Fibroblast of skin of right quadriceps (primary cell): ENCODE measurements at places on chromosomes 7 and 10.

GRCh38 chr10:90969947-90970673, 49.2 kb upstream of the ANKRD1 start:
- DNase-seq, result peak; percentile 56

GRCh38 chr10:65911151-65911835, 1014.5 kb upstream of the LRRTM3 start:
- no peak for DNase-seq

GRCh38 chr10:42650374-42650773, 12.0 kb upstream of the ZNF33B start:
- DNase-seq, result no peak

DNA sequence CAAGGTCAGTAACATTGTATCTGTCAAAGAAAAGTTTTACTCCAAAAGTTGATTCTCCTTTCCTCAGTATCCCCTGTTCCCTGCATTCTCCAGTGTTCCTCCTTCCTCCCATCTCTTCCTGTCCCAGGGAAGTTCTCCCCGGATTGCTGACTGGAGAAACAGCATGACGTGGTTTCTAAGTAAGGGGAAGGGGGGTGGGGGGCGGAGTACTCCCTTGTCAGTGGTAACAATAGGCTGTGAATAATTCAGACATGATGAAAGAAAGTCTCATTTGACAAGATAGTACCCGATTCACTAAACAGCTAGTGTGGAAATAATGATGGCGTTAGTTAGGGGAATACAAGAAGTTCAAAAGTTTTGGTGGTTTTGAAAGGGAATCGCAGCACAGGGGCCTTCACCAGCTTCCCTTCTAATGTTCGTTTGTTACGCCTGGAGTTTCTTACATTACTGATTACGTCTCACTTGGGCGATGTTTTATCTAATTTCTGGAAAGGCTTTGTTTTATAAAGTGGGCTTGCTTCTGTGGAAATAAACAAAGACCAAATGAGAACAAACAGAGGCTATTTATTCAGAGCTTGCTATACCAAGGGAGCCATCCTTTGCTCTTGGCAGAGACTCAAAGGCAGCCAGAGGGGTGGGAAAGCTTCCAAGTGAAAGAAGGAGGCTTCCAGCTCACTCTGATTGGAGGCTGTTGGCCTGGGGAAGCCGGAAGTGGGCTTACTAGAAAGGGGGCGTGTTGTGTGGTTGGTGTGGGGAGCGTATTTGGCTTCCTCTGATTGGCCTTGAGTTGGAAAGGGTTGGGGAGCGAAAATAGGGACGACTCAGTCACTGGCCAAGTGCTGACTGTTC, 453.7 kb downstream of the SDK1 start:
- DNase-seq, result peak; percentile 17

DNA sequence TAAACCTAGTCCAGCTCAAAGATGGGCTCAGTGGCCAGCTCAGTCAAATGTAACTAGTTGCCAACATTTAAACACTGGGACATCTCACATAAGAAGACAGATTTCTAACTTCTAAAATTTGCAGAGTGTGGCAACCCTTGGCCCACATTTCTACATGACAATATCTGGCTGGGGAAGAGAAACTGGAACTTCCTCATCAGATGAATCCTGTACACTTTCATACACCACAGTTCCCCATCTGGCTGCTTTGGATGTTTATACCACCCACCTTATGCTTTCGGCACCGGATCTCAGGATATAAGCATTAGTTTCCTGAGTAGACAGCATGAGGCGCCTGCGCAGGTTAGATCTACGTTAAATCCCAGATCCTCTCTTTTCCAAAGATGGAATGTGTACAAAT, 199.3 kb downstream of the PRKG1 start:
- no peak for DNase-seq

DNA sequence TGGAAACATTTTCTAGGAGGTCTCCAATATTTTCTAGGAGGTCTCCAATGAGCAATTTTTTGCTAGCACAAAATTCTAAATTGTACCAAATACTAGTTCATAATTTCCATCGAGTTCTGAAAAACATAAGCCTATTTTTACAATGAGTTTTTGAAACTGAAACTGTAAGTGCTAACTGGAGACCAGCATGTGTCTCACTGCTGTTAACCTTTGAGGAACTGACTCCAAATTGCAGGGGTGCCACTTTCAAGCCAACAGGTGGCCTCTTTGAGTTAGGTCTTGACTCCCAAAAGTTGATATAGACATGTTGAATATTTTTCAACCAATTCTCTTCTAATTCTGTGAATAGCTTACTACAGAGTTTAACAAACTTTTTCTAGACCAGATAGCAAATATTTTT, 58.8 kb downstream of the CAV1 start:
- DNase-seq, result no peak

DNA sequence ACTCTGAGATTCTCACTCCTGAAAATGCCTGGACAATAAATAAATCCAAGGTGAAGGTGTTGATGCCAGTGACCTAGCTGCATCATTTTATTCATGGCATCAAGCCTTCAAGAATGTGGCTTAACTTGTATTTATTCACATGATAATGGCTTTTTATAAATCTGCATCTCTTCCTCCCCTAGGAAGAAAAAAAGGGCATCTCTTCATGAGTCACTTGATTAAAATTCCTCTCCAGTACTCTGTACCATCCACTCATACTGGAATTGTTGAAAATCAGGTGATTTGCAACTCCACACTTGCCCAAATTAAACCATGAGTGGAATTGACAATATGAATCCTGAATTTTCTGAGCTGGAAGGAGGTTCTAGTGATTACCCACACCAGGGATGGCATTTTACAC, 30.2 kb downstream of the PTPRE start:
- no peak for DNase-seq

GRCh38 chr10:131199646-131200045, 111.9 kb downstream of the TCERG1L start:
- DNase-seq, result no peak
